Head of caudate nucleus (tissue), 42 donors: ENCODE measurements at places on chromosomes 11 and 22.

GRCh38 chr11:120109531-120109930, 28.4 kb downstream of the TRIM29 start:
- no peak for DNase-seq

- no peak for DNase-seq
These were observed 17.4 kb upstream of the BACE1-AS start for GRCh38 chr11:117273550-117274289.

DNA sequence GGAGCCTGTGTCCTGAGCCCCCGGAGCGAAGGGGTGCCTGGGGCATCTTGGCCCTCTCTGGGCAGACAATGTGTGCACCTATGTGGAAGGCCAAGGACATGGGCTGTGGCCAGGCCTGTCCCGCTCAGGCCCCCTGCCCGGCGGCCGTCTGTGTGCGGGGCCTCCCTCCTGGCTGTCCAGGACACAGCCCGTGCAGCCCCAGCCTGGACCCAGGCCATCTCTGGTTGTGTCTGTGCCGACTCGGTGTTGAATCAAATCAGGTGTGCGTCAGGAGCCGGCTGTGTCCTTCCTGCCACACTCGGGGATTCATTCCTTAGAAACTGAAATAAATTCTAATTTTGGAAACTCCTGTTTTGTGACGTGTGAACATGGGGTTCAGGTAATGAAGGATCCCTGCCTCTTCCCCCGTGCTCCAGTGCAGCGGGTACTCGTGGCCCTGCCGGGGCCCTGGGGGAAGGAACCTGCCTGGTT, 1.5 kb upstream of the SELENOO start:
- peak; percentile 58 for DNase-seq

DNA sequence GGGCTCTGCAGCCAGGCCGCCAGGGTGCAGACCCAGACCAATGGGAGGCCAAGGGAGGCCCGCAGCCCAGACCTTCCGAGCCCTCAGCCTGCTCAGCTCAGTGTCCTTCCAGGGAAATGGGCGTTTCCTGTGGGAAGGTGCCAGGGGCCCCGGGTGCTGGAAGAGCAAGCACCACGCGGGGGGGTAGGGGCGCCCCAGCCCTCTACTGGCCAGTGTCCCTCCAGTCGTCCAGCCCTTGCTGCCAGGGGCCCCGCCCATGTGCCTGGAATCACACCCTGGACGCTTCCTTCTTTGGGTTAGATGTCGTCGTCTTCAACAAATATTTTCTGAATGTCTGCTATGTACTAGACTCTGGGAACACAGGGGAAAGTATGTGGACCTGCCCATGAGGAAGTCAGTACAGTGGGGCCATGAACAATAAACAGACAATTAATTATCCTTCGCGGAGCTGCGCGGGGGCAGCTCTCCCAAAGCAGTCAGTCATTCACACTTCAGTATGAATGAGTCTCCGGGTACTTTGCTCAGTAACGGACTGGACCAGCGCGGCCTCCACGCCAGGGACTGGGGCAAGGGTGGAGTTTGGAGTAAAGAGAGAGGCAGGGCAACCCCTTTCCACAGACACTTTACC, 60.2 kb downstream of the CDKN1C start:
- DNase-seq = no peak

- DNase-seq = no peak
These were observed 2.3 kb downstream of the MALAT1 start for GRCh38 chr11:65501186-65501471.

DNA sequence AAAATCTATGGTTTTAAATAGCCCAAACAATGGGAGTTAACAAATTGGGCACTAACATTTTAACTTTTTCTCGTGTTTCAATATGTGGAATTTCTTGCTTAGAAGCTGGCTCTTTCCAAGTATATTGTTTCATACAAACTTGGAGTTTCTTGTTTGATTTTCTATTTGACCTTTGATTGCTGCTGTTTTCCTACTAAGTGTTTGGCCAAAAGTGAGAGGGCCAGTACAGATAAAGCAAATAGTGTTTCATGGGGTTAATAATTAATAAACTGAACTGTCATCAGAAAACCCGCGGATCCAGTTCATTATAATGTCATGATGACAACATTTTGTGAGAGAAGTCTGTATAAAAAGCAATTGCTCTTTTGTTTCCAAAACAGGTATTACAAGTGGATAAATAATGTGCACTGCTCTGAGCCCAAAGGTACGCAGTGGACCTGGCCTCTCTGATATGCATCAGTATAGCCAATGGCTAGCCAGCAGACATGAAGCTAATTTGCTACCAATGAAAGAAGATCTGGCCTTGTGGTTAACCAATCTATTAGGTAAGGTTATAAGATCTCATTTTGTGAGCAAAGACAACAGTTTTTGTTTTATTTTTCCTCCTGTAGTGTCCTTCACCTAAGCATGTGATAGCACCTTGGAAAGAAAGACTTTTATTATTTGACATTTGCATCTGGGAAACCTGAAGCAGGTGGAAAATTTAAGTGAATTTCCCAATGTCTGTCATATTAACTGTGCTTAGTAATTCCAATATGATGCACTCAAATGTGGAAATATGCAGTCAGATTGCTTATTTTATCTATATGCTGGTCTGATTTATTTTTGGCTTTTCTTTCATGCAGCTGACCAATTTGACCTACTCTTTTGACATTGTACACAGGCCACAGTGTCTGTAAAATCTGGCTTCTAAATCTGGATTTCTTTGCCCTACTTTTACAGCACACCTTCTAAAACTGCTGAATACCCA, 8.3 kb downstream of the GAS2 start:
- DNase-seq = no peak

GRCh38 chr11:95994329-95994728, 70.4 kb upstream of the MTMR2 start:
- no peak for DNase-seq

GRCh38 chr11:112608509-112608908, 347.8 kb upstream of the PLET1 start:
- no peak for DNase-seq

GRCh38 chr11:4433856-4434255, 15.2 kb upstream of the OR52K2 start:
- DNase-seq = no peak

DNA sequence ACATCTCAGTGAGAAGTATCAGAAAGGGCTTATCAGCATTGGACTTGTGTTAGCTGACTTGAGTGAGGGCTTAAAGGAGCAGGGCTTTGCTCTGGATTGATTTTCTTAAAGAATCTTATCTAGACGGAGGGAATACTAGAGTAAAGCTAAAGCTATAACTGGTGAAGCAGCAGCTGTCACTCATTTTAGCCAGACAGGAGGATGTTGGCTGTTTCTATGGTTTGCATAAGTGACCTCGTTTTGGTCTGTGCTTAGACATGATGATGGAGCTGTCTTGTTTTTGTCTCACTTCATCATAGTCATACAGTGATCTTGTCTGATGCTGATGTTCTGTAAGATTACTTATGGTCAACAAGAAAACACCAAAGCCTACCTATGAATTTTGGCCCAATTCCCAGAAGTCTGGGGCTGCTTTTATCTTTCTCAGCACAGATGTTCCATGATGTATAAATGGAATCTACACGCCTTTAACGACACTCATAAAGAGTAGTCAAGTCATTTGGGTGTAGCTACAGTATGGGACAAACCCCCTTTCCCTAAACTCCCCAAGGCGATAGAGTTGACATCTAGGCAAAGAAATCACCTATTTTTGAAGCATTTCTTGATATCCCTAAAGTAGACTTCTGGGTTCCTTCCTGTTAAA, 77.5 kb upstream of the UCP3 start:
- no peak for DNase-seq

GRCh38 chr22:42151924-42152635, 21.5 kb upstream of the CYP2D6 start:
- DNase-seq = no peak

DNA sequence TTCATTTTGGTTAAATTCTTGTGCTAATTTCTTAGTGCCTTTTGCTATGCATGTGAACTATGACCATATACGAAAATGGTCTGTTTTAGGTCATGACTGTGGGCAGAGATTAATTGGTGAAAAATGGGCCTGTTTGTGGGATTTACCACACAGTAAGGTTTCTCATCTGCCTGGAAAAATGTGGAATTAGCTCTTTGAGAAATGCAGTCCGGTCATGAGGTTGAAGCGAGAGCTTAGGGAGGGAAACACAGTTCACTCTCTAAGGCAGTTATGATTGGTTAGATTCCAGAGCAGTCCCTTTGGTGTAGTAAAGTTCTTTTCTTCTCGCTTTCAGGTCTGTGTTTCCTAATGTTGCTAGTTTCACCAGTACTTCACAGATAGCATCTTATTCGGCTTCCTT, 1.2 kb upstream of the PDE3B start:
- DNase-seq = no peak

DNA sequence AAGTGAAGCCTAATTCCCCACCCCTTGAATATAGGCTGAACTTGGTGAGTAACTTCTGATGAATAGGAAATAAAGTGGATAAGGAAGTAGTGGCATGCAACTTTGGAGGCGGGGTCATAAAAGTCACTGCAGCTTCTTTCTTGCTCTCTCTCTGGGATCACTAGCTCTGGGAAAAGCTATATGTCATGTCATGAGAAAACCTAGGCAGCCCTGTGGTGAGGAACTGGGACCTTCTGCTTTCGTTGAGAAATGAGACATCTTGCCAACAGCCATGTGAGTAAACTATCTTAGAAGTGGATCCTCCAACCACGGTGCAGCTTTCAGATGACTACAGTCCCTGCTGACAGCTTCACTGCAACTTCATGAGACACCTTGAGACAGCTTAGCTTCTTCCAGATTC, 15.7 kb downstream of the ZNF214 start:
- no peak for DNase-seq

GRCh38 chr11:111531687-111532364, 8.7 kb upstream of the LAYN start:
- no peak for DNase-seq

DNA sequence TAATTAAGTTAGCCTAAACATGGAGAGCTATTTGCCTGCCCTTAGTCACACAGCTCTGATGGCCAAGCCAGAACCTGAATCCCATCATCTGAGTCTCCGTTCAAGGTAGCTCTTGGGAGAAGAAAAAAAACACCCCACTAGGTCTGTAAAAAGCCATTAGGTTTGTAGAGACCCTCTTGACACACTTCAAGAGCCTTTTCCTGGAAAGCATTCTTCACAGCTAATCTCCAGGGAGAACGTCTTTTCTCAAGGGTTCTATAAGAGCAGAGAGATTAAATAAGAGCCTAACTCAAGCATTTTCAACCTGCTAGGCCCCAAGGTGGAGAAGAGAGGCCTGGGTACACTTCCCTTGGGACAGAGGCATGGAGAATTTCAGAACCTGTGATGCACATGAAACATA, 61.6 kb upstream of the NAV2 start:
- DNase-seq = no peak

GRCh38 chr11:61053191-61053590, 49.1 kb upstream of the CD5 start:
- DNase-seq = no peak

GRCh38 chr11:41309716-41310115, 149.7 kb downstream of the LRRC4C start:
- DNase-seq = no peak

DNA sequence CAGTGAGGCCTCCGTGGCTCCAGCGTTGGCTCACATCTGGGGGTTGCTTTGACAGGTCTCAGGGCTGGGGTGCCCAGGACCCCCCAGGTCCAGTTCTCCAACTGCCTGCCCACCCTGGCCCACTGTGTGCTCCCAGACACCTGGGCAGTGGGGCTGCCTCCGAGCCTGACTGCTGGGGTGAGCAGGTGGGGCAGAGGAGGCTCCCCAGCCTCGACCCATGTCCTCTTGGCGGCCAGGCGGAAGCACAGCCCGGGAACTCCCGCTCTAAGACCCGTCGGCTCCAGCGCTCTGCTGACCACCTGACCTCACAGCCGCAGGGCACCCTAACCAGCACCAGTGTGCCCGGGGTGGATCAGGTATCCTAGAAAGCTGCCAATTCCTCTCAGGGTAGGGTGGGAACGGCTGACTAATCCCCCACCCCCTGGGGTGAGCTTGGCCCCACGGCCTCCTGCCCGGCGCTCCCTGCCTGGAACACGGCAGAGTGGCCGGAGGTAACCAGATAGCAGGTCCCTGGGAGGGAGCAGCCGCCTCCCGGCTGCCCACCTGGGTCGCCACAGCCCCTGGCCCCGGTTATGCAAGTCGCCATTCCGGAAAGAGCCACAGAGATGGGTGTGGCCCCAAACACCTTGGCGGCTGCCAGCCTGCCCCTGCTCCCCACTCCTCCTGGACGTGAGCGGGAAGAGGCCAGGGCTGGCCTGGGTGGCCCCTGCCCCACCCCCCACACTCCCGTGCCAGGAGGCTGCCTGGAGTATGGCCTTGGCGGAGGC, 19.2 kb upstream of the MUC5B start:
- no peak for DNase-seq

GRCh38 chr22:29628996-29629902, 25.8 kb downstream of the NF2 start:
- DNase-seq = no peak

- no peak for DNase-seq
These were observed 15.1 kb downstream of the FXYD6 start for GRCh38 chr11:117861151-117862018.

- DNase-seq = no peak
These were observed 4.5 kb downstream of the WNT11 start for GRCh38 chr11:76201672-76202412.

DNA sequence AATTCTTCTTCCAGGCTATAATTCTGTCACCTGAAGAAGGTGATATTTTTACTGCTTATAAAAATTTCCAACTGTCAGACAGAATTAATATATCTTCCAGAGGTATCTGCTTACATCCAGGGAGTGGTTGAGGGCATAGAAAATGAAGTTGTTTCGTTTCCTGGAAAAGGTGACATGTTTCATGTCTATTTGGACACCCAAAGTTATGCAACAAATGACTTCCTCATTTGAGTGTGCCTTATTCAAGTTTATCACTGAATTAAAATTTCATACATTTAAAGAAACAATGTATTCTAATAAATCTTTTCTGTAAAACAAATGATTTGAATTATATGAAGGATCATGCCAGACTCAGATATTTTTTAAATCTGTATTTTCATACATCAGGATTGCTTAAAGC, 8.5 kb upstream of the GRAMD1B start:
- no peak for DNase-seq

DNA sequence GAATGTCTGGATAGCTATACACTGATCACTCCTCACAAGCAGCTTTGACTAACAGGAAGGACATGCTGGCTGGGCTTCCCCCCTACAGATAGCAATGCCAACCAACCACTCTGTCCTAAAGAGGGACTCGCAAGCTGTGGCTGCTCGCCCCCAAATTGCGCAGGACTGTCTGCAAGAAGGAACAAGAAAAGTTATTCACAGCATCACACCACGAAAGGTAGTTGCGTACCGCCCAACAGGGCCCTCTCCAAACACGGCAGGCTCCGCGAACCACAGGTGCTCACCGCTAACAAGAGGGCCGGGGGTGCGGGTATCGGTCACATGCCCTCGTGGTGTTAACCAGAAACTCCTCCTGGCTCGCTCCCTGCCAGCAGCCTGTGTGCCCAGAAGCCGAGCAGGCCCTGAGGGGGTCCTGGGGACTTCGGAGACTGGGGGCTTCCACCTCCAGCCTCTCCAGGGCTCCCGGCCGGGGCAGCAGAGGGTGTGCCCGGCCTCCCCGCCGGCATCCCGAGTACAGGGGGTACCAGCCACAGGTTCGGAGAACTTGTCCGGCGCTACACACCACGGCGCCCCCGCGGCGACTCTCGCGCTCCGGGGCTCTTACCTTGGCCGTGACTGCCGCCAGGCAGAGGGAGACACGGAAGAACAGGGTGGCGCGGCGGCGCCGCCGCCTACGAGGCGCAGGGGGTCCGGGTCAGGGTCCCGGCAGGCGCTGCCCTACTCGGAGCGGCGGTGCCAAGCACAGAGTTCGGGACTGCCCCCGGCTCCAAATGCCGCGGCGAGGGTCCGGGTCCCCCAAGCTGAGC, 682 bp downstream of the LARGE1 start:
- peak; percentile 38 for DNase-seq
